ENCODE measurements at places on chromosomes 16 and 17. TPM values are rescaled to one million over a fixed set of nuclear protein-coding genes. Genes with fewer than 3 reads are reported as not detected.

Gene SOCS3
- 33.8 TPM for total RNA-seq

Gene ITGAX
- 1.2 TPM for total RNA-seq

Gene CRHR1
- not detected for total RNA-seq

Gene KRTAP4-9
- total RNA-seq, result 0.12 TPM

Gene PDILT
- total RNA-seq, result not detected

Gene GOSR1
- 45.0 TPM for total RNA-seq

Gene GNGT2
- total RNA-seq, result not detected

Gene RRAD
- total RNA-seq, result 8.0 TPM

Gene MPHOSPH6
- 33.7 TPM for total RNA-seq

Gene TLCD1
- 3.8 TPM for total RNA-seq

Gene SLC47A2
- not detected for total RNA-seq

Gene TMC8
- total RNA-seq, result not detected

Gene CD300E
- total RNA-seq, result not detected

Data from uterine smooth muscle cell (primary cell).